ENCODE measurements at places on chromosomes 4 and X.

- no peak for DNase-seq
Measured at GRCh38 chr4:165994701-165995100, 121.7 kb downstream of the TLL1 start.

GRCh38 chrX:1507511-1508463, 29.2 kb downstream of the P2RY8 start:
- no peak for DNase-seq

- DNase-seq: no peak
Measured at GRCh38 chr4:53499791-53500190, 91.5 kb downstream of the LNX1 start.

- no peak for DNase-seq
Measured at GRCh38 chr4:26094911-26095310, 180.9 kb downstream of the SMIM20 start.

All from amniotic stem cell (primary cell).